ENCODE measurements at places on chromosomes 7 and 10. TPM values are rescaled to one million over a fixed set of nuclear protein-coding genes. Genes with fewer than 3 reads are reported as not detected.

The SCIN gene
- 5.6 TPM for total RNA-seq

The TIMM23B gene
- total RNA-seq: 18.8 TPM

The FAM25A gene
- total RNA-seq: not detected

The MEIG1 gene
- 0.54 TPM for total RNA-seq

The TCF7L2 gene
- 45.2 TPM for total RNA-seq

The FANK1 gene
- 19.1 TPM for total RNA-seq

The SPDYE9 gene
- not detected for total RNA-seq

The NPSR1 gene
- not detected for total RNA-seq

The CALML5 gene
- total RNA-seq: not detected

The COPS6 gene
- total RNA-seq: 182 TPM

The ATP5F1C gene
- 189 TPM for total RNA-seq

The RBP4 gene
- total RNA-seq: 6.9 TPM

The EPHB6 gene
- total RNA-seq: 0.54 TPM

The VSTM4 gene
- total RNA-seq: 0.13 TPM

The MYPN gene
- total RNA-seq: 39.1 TPM

The VGF gene
- total RNA-seq: 4.4 TPM

The CC2D2B gene
- total RNA-seq: 0.21 TPM

The ATG9B gene
- total RNA-seq: 0.98 TPM

The HKDC1 gene
- total RNA-seq: 1.1 TPM

The C10orf71 gene
- total RNA-seq: not detected
